CD4-positive, alpha-beta T cell treated with Interleukin-15 for 4 hours (primary cell): ENCODE measurements at places on chromosomes 5 and 9.

- no peak for DNase-seq
Measured at GRCh38 chr5:64176301-64176700, 10.7 kb downstream of the RNF180 start.

DNA sequence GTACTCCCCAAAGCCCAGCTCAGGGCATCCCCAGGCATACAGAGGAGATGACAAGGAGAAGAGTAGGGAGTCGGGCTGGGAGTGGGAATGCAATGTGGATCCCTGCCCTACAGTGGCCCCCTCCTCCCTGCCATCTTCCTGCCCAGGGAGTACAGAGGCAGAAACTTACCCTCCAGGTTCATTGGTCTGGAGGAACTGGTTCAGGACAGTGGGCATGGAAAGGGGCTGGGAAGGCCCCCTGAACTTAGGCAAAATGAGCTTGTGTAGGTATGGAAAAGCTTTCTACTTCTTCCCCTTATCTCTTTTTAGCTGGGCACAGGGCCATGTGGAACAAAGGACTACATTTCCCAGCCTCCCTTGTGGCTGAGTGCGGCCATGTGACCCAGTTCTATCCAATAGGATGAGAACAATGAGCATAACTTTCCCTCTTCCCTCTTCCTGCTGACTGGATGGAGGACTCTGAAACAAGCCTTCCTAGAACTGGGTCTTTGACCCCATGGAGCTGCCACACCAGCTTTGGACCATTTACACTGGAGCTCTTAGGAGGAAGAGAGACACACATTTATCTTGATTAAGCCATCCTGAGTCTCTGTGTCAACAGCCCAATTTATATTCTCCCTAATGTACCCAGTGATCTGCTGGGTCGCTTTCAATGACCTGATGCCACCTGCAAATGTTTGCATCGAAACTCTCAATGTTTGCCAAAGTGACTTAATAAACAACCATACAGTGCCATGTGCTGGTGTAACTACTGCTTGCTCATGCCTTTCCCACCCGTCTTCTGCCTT is 25.0 kb upstream of the HMCN2 start:
- peak; percentile 42 for DNase-seq

DNA sequence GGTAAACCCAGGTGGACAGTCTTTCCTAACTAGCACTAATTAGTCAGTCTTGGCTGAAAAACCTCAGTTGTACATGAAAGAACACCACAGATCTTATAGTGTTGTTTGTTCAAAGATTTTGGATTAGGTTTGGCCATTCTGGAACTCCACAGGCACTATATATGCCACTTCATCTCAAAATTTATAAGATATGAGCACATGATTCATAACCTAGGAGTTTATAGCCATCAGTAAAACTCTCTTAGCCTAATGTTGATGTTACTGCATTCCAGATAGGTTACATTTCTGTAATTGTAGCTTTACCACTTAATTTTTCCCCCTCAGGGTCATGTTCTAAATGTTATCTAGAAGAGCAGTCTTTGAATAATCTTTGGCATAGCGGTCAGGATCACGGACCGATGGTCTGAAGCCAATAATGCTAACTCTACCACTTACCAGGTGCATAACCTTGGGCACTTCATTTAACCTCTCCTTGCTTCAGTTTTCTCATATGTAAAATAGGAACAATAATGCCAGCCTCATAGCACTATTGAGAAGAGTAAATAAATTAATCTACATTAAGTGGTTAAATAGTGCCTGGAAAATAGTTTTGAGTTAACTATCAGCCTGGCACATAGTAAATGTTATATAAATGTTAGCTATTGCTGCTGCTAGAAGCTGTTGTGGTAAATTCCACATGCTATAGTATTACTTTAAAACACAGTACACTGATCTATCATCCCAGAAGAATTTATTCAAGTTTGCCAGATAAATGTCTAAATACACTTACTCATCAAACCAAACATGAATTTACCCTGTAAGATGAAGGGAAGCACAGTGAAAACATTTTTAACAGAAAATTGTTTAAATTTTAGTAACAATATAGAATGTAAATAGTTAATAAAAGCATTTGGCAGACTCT is 743.9 kb downstream of the NR2F1-AS1 start:
- DNase-seq = no peak

GRCh38 chr5:109143031-109143430 is 266.7 kb downstream of the PJA2 start:
- DNase-seq = no peak

- no peak for DNase-seq
Measured at GRCh38 chr5:145010834-145011233, 824.3 kb downstream of the PRELID2 start.

- no peak for DNase-seq
Measured at GRCh38 chr5:141783005-141783946, 94.9 kb downstream of the PCDH1 start.

DNA sequence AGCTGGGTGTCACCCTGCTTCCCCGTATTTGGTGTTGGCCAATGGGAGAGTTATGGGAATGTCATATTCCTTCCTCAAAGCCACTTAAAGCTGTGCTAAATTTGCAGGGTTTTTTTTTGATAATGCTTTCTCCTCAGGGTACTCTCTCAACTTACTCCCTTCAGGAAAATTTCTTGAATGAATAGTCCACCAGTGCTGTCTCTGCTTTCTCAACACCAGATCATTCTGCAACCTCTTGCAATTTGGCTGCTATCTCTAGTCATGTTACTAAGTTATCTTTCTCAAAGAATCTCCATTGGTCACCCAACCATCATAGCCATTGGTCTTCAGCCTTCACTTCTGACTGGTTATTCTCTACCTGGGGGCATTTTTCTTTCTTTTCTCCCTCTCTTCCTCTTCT is 13.4 kb upstream of the TNFAIP8 start:
- no peak for DNase-seq

GRCh38 chr9:78831726-78832125 is 534.8 kb downstream of the PSAT1 start:
- no peak for DNase-seq

DNA sequence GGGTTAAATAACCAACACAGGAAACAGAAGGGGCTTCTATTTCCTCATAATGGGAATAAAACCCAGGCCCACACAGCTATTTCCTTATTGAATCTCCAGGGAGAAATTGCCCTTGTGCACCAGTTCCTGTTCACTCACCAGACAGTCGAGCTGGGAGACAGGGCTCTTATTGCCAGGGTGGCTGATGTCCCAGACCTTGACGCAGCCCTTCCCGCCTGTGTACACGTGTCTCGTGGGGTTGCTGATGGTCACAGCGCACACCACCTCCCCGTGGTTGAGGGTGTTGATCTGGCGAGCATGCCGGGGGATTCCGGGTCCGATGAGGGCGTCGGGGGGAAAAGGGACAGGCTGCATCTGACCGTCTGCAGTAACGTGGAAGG is 96.5 kb downstream of the TLE1 start:
- no peak for DNase-seq

- DNase-seq = no peak
Measured at GRCh38 chr5:145162626-145163025, 672.5 kb downstream of the PRELID2 start.

DNA sequence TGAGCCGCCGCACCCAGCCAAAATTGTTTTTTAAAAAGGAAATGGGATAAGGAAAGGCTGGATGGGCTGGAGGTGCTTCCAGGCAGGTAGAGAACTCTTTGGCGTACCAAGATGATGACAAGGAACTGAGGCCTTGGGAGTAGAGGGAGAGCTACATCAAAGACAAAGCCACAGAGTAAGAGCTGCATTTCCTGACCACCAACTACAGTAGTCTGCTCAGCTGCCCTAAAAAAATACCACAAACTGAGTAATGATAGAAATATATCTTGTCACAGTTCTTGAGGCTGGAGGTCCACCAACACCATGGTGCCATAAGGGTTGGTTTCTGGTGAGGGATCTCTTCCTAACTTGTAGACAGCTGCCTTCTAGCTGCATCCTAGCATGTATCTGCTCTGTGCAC is 8.2 kb downstream of the OR1K1 start:
- no peak for DNase-seq

DNA sequence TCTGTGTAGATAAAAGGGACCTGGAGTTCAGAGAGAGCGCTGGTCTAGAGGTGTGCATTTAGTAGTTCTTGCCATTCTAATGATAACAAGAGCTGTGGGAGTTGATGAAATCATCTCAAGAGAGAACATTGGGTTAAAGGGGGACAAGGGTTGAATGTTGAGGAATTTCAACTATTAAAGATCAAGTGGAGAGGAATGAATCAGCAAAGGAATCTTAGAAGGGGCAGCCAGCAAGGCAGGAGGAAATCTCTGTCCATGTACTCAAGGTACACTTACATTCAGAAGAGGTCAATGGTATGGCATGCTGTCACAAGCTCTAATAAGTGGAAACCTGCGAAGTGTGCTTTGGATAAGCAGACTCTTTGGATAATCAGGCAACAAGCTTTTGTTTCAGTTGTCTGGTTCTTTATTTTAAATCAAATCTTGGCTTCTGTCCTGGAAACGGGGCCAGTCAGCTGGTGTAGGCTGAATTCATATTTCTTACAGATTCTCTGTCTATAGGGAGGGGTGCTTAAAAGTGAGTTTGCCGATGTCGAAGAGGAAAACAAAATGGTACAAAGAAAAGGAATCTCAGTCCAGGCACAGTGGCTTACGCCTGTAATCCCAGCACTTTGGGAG is 320.5 kb upstream of the CD180 start:
- DNase-seq = no peak

DNA sequence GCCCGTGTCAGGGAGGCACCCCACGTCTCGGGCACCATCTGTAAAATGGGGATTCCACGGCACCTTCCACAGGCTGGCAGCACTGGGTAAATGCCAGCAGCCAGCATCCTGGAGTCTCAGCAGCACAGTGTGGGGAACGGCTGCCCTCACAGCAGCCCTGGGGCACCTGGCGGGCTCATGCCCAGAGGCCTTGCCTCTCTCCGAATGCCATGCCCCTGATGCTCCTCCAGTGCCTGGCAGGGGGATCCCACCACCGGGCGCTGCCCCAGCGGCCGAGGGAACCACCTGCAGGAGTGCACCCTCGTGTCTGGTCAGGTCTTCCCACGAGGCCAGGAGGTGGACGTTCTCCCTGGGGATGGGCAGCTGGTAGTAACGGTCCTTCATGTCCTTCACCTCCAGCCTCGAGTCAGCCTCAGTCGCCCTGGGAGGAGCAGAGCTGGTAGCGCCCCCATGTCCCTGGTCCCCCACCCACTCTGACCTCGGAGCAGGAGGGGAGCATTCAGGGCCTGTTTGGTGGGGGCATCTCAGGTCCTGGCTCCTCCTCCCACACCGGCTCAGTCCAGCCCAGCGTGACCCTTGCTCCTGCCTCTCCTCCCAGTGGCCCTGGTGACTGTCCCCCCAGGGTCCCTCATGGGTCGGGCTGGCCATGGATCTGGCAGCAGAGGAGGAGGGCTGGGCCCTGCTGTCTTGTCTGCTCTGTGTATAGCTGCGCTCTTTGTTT is 49.9 kb upstream of the NRARP start:
- DNase-seq = no peak

DNA sequence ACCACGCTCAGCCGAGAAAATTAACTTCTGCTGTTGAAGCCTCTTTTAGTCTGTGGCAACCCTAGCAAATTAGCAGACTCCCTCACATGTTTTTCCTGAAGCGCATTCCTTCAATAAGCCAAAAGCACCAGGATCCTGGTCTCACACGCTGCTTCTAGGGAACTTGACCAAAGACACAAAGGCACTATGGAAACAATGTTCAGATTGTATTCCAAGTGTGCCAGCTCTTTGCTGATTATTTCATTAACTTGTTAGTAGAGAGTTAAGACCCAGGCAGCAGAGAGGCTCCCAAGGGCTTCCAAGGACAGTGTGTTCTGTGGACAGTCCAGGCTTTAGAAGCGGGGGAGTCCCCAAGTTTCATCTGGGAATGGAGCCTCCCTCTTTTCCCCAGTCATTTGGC is 94.4 kb upstream of the BASP1 start:
- DNase-seq = no peak
